ENCODE measurements at places on chromosomes 6 and 20. TPM values are rescaled to one million over a fixed set of nuclear protein-coding genes. Genes with fewer than 3 reads are reported as not detected.

- DNase-seq: no peak
Measured at GRCh38 chr6:130794010-130794697, 33.1 kb upstream of the SMLR1 start.

- DNase-seq: no peak
Measured at GRCh38 chr6:74741646-74742045, 464.2 kb downstream of the COL12A1 start.

DNA sequence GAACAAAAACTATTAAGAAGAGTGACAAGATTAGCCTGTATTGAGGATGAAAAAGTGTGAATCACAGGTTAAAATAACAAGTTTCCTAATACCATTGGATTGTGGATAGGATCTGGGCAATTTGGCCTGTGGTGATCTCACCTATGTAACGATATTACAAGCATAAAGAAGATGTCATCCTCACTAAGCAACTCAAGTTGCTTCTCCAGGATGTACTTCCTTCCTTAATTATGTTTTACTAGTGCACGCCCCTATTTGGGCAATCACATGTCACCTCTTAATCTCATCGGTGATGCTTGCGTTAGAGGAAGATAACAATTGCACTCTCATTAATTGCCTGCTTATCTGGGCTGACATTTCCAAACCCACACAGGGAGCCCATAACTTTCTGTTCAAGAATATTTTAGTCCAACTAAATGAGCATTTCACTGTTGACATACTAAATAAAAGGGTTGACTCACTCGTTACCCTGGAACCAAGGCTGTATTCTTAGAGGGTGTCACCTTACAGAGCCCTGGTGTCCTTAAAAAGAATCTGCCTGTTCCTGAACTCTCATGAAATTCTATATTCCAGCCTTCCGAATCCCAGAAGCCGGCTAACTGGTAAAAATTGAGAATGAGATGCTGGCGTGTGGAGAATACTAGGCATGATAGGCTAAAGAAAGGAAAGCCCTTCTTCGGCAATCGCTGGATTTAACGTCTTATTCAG, 88.2 kb upstream of the ATXN1 start:
- DNase-seq: peak; percentile 93

Gene TRIM15
- total RNA-seq: not detected

DNA sequence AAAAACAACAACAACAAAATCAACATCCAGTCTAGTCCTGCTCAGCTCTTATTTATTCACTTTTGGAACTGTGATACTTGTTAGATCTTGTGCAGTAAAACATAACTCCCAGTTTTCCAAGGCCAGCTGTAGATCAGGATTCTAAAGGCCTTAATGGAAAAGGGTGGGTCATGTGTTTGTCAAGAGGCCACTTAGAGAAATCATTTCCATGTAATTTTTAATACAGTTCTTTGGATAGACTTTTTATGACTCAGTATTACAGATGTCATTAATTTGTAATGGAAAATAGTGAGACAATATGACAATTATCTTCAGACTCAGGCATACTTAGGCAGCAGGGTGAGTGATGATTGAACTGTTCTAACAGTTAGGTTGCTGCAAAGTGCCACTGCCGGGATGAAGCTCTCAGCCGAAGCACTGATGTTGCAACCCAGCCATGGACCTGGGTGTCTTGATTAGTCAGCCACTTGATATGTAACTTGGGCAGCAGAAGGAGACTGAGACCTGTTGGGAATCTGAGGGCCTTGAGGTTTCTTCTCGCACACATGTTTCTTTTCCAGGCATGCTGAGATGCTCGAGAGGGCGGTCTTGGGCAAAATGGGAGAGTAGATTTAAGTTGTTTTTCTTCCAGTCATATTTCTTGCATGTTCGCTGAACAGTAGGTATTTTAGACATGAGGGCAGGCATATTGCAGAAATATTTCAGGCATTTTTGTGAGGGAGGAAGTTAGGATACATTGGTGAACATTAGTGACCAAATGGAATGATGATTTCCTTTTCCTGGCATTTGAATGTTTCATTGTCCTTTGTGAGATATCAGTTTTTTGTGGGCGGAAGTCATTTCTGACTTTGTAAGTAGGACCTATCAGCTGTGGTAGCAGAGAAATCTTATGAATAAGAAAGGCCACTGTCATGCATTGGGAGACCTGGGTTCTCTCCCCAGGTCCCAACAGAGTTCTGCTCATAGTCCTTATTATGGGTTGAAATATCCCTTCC, 52.3 kb downstream of the SLX4IP start:
- no peak for DNase-seq

GRCh38 chr6:144285798-144286502, 815 bp downstream of the UTRN start:
- peak; percentile 57 for DNase-seq

DNA sequence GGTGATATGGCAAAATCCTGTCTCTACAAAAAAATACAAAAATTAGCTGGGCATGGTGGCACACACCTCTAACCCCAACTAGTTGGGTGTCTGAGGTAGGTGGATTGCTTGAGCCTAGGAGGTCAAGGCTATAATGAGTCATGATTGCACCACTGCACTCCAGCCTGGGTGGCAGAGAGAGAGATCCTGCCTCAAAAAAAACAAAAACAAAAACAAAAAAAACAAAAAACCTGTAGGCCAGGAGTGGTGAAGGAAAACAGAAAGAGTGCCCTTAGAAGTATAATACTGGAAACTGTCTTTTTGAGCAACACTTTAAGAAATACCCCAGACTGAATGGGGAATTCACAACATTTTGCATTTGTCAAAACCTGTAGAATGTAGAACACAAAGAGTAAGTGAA, 85.3 kb downstream of the JARID2 start:
- DNase-seq: peak; percentile 37

GRCh38 chr6:89589297-89590025, 49.1 kb downstream of the LYRM2 start:
- no peak for DNase-seq

DNA sequence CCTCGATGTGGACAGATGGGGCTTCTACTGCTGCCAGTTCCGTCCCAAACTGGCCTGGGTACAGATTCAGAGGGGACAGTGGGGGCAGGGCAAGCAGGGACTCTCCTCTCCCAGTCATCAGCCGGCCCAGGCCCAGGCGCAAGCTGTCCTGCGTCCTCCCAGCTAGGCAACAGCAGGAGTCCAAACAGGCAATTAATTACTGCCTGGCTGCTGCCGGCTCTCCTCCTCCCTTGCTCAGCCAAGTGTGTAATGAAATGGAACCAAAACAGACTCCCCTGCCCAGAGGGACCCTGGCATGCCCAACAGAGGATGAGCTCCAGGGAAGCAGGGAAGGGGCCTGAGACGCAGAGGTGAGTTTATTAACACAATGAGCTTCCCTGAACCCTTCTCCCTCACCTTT, 17.8 kb upstream of the SLC32A1 start:
- no peak for DNase-seq

Gene RIPOR2
- 0.44 TPM for total RNA-seq

DNA sequence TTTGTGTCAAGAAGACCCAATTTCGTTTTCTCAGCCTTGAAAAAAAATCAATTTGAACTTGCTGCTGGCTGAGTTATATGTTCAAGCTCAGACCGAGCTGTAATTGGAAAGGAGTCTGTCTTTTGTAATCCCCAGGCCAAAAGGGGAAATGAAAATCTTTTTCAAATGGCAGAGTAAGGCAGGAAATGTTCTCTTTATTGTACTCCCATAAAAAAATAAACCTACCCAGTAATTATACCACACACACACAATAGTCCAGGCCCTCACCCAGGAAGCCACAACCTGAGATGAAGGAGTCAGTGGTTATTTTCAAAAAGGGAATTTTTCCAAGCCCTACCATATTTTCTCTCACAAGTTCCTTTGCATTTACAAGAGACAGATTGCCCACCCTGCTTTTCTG, 45.3 kb downstream of the CLIC5 start:
- no peak for DNase-seq

DNA sequence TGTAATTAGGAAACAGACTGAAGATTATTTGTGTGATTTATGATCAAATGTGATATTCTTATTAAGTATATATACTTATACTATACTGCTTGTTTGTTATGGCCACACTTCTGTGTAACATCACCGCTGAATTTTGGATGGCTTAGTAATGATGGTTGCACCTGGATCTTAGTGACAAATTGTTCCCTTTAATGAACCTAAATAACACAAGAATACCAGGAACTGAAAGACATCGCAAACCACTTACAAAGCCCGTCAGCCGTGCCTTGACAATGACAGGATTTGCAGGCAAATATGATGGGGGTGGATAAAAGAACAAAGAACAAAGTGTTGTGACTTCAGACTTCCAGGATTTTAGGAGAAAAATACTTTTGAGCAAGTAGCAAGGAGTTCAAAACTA, 67.1 kb downstream of the LAMP5 start:
- DNase-seq: no peak

Gene TGM2
- total RNA-seq: 773 TPM

Gene MCCD1
- not detected for total RNA-seq

Gene MUCL3
- not detected for total RNA-seq

DNA sequence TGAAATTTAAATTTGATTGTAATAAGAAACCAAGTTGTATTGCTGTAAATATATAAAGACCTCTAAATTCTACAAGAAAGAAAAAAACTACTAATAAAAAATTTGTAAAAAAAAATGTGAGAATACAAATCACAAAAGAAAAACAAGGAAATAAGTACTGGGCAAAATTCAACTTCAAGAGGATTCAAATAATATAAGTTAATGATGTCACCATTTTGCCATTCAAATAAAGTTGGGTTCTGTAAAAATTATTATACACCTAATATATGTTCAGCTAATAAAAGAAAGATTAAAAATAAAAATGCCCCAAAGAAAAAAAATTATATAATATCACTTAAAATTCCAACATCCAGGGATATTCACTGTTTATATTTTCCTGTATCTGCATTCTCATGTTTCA, 47.0 kb upstream of the BMP5 start:
- no peak for DNase-seq

Gene NRSN1
- total RNA-seq: not detected

GRCh38 chr6:45589367-45589766, 211.6 kb upstream of the SUPT3H start:
- peak; percentile 17 for DNase-seq

DNA sequence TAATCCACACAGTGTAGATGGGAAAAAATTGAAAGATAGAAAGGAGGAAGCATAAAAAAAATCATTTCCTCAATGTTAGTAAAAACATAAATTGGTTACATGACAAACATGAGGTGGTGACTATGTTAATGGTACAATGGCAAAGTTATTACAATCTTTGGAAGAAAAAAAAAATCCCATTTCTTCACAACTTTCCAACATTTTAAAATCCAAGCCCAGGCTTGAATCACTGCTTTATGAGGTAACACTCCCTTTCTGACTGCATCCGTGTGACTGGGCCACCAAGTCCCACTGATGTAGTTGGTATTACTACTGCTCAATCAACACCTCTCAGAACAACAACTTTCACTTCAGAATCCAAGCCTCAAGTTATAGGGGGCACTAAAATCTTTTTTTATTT, 160.4 kb downstream of the BTBD9 start:
- no peak for DNase-seq

DNA sequence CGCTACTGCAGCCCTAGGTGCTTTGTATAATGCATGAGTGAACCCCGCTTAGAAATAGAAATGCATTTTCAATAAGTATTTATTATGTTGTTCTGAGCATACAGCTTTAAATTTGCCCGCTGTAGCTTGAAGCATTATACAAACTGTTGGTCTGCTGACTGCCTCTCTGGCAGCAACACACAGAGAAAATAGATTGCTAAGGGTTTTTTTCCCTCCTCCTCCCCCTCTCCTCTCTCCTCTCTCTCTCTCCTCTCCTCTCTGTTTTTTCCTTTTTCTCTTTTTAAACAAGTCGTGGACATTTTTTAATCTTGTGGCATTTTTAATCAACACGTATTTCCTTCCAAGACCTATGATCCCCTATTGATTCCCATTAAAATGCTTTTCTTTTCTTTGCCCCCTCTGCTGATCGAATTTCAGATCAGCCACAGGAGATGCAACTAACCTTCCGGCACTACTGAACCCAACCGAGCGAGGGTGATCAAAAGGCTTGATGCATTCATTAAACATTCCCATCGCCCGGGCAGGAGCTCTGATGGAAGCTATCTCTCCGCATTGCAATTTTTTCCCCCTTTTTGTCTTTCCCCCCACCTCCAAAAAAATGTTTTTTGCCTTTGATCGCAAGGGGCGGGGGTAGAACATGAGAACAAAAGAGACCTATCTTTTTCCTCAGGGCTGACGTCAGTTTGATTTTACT, 90.7 kb upstream of the ARID1B start:
- peak; percentile 47 for DNase-seq

- no peak for DNase-seq
Measured at GRCh38 chr20:17545127-17545526, 13.9 kb upstream of the BFSP1 start.

DNA sequence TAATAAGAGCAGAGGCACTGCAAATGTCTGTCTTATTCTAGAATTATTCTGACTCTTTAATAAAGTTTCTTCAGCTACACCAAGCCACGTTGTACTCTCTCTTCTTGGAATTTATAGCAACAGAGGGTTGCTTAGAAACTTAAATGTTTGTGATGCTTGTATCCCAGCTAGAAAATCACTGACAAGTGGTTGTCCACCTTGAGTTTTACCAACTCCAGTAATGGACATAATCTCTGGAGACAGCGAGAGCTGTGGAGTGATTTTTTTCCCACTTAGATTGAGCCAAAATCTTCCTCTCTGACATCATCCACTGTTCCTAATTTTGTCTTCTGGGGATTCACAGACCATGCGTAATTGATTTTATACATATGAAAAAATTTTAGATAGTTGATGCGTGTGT, 8.0 kb downstream of the ECT2L start:
- DNase-seq: no peak

Gene ALDH8A1
- 1.9 TPM for total RNA-seq

DNA sequence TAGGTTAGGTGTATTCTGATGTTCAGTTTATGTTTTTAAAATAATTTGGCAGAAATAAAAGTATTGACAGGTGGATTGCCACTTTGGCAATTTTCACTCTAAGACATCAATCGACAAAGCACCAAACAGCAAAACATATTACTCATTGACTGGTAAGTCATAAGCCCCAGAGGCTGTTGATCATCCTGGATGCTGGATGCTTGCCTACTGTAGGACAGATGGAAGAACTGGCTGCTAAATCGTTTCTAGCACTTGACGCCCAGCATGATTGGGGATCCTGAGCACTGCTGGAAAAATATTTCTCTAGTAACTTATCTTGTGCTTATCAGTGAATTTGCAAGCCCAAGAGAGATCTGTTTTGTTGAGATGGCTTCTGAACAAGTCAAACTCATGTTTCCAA, 1001.9 kb upstream of the FLRT3 start:
- DNase-seq: peak; percentile 15

- DNase-seq: no peak
Measured at GRCh38 chr6:111791415-111791814, 81.8 kb downstream of the FYN start.

Gene HEY2
- total RNA-seq: not detected

GRCh38 chr6:259316-259715, 33.0 kb upstream of the DUSP22 start:
- DNase-seq: no peak

GRCh38 chr20:60553095-60553494, 594.9 kb downstream of the CDH26 start:
- no peak for DNase-seq

DNA sequence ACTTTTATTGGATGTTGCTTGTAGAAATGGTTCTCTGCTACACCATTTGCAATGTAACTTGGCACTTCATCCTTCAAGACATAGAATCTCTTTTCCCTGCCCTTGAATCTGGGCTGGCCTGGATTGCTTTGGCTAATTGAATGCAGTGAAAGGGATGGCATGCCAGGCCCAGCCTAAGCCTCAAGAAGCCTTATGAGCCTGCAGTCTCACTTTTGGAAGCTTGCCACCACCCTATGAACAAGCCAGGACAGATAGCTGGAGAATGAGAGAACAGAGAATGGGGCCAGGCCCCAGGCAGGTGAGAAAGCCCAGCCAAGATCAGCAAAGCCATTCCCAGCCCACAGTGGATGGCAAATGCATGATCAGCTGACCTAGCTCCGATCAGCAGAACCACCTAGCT, 350.7 kb upstream of the RNF24 start:
- DNase-seq: no peak
